SW480 (cell line): ENCODE measurements at places on chromosomes 13 and 19.
A peak's percentile ranks its signal among the peaks of the same experiment; 100 is the strongest.

DNA sequence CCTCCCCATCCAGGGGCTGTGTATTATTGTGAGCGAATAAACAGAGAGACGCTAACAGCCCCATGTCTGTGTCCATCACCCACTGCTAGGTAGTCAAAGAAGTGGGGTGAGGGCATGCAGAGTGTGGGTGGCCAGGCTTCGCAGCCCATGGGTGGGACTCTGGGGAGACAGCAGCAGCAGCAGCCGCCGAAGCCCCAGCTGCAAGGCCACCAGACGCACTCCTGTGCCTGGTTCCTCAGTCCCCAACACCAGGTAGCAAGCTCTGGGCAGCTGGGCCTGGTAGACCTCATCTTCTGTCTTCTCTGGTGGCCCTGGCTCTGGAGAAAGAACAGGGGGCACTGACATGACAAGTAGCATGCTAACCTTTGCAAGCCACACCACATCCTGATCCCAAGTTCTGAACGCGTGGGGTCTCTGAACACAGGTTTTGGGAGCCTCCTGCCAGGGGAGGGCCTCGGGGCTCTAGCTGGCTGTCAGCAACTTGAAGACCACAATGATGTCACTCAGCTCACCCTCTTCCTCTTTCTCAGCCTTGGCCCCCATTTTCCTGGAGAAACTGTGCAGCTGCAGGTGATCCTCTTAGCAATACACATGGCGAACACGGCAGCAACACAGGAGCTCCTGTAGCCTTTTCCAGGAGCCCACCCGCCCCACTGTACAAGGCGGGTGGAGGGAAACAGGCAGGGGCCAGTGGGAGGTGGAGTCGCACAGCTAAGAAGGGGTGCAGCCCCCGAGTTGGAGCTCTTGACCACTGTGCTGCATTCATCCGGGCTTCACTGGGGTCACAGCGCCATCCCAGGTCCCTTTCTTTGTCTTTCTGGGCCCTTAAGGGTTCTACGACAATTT, 5.8 kb downstream of the FUZ start:
- no peak for DNase-seq

DNA sequence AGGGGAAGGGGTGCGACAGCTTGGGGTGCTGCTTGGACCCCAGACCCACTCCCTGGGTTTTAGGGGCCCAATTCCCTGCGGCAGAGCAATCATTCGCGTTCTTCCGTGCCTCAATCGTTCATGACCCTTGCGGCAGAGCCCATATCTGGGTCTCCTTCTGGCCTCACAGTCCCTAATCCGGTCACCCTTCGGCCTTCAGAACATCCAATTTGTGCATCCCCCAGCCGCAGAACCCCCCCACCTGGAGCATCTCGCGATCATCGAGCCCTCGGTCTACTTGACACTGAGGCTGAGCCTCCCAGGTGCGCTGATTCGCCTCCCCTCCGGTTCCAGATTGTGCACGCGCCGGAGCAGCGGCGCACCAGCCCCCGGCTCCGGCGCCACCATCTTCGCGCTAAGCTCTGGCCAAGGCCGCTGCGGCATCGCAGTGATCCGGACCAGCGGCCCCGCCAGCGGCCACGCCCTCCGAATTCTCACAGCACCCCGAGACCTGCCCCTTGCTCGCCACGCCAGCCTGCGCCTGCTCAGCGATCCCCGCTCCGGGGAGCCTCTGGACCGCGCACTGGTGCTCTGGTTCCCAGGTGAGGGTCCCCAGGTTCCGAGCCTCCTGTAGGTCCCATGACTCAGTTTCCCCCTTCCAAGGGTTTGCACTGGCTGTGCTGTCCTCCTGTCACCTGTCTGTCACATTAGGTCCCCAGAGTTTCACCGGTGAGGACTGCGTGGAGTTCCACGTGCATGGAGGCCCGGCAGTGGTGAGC, 501 bp downstream of the GTPBP3 start:
- peak; percentile 44 for DNase-seq

GRCh38 chr19:38850976-38851621, 1.3 kb upstream of the HNRNPL start:
- no peak for DNase-seq

DNA sequence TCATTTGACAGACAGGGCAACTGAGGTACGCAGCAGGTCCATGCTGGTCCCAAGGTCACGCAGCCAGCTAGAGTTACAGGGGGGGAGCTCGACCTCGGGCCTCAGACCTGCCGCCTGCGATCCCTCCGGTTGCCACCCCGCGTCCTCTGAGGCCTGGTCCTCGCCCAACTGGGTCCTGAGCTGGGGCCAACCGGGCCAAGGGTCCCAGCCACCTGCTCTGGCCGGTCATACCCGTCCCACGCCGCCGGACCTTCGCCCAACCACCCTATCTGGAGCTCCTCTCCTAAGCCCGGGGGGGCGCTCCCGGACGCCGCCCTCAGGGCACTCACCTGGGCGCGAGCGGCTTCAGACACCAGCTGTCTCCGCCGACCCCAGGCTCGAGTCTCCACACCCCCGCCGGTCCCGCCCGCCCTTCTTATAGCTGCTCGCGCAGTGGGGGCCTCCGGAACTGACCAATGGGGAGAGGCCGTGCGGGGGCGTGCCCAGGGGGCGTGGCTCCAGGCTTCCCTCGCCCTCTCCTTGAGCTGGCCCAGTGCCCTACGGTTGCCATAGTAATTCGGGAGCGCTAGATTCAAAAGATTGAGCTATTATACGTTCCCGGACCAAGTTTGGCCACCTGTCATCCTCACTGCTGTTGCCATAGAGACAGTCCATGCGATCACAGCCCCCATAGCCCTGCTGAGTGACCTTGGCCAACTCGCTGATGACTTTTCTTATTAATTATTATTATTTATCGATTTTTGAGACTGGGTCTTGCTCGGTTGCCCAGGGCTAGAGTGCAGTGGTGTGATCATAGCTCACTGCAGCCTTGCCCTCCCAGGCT, at the start of gene PLIN5:
Gene PLIN5, minus strand, starts transcription at position 389 of the 823 bp plus-strand sequence. CDS start 1,150 bp downstream, outside the sequence.
- DNase-seq = peak; percentile 56

- no peak for DNase-seq
Measured at GRCh38 chr19:3368848-3369336, 2.5 kb downstream of the NFIC start.
